ENCODE measurements at places on chromosomes 13 and 19.
A peak's percentile ranks its signal among the peaks of the same experiment; 100 is the strongest.

DNA sequence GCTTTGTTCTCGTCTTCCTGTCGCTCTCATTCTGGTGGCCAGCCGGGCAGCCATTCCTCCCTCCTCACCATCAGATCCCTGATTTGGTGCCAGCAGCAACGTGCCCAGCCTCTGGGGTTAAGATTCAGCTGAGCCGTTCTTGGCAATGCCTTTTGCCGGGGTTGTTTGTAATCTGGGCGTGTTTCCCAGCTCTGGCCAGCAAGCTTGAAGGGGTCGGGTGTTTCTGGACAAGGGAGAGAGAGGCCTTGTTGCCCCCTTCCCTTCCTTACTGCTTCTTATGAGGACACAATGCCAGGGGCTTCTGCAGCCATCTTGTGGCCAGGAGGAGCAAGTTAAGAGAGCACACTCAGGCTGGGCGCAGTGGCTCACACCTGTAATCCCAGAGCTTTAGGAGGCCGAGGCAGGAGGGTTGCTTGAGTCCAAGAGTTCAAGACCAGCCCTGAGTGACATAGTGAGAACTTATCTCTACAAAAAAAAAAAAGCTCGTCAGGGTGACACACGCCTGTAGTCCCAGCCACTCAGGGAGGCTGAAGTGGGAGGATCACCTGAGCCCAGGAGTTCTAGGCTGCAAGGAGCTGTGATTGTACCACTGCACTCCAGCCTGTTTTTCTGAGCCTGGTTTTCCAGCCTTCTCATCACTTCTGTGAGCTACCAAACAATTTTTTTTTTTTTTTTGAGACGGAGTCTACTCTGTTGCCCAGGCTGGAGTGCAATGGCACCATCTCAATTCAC is 10.7 kb upstream of the CRTC1 start:
- DNase-seq: peak; percentile 35

DNA sequence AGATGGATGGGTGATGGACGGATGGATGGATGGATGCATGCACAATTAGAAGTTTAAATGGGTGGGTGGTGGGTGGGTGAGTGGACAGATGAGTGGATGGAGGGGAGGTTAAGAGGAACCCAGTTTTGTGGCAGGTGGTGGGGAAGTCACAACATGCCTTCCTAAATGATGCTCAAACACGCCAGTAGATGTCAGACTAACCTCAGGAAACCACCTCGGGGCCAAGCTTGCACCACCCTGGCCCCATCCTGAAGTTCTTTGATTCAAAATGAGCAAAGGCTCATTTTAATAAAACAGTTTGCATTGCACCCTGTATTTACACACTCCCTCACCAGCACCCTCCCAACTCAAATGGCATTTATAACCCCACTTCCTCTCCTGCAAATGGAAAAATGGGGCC is 91.4 kb upstream of the CACNA1A start:
- DNase-seq: peak; percentile 45

DNA sequence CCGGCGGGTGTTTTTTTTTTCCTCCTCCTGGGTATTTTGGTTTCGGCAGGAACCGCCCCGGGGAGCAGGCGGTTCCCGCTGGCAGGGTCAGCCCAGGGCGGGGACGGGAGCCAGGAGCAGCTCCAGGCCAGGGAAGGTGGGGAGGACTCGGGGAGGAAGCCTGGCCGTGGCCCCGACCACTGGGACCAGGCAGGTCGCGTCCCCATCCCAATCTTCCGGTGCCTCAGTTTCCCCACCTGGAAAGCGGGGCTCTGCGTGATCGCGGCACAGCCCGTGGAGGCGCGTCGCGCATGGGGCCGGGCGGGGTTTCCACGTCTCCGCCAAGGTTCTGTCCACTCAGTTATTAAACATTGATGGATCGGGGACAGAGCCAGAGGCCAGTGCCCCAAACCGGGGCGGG is 34.8 kb downstream of the IL12RB1 start:
- DNase-seq: no peak

DNA sequence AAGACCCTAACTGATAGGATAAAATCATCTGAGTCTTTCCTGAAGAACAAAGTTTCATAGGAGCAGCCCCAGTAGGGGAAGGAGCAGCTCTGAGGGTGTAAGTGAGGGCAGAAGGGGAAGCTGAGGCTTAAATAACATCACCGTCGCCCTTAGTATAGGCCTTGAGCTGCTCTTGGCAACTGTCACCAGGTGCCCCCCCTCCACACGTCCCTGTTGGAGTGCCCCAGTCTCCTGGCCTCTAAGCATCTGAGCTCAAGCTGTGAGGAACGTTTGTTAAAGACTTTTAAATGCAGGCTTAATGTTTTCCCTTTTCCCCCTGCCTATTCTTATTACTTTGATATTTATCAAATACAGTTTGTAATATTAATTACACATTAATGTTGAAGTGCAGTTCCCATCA is 170.6 kb downstream of the ZIC5 start:
- DNase-seq: no peak

GRCh38 chr13:105165449-105166125 is 1369.9 kb downstream of the EFNB2 start:
- DNase-seq: no peak

- DNase-seq: no peak
These were observed 136.1 kb downstream of the ZDHHC20 start for GRCh38 chr13:21322988-21323387.

- DNase-seq: no peak
These were observed 322.7 kb upstream of the NBEA start for GRCh38 chr13:34619326-34619725.

DNA sequence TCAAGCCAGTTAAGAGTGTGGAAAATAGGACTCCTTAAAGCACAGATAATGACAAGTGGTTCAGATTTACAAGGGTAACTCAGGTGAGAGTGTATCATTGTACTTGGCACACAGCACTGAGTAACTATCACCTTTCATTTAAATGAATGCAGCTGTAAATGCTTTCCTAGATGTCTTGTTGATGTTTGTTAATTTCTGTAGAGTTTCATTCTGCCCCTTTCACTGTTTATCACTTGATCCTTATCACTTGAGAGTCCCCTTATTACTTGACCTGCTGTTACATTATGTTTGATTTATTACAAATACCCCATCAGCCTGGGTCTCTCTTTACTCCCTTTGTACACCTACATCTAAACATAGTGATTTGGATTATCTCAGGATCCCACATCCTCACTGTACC is 38.1 kb upstream of the ZNF527 start:
- no peak for DNase-seq

DNA sequence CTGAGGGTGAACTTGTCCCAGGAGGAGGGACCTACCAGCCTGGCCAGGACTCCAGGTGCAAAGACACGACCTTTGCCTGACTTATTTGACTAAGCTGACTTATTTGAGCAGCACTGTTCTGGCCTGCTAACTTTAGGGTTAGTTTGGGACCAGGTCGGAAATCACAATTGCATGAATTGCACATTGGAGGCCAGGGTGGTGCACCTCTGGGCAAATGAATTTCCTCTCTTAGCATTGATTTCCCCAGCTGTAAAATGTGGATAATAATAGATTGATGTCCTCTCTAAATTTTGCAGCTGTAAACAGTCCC is 1.4 kb upstream of the BST2 start:
- DNase-seq: no peak

GRCh38 chr13:73073050-73073449 is 14.2 kb downstream of the KLF5 start:
- DNase-seq: no peak

DNA sequence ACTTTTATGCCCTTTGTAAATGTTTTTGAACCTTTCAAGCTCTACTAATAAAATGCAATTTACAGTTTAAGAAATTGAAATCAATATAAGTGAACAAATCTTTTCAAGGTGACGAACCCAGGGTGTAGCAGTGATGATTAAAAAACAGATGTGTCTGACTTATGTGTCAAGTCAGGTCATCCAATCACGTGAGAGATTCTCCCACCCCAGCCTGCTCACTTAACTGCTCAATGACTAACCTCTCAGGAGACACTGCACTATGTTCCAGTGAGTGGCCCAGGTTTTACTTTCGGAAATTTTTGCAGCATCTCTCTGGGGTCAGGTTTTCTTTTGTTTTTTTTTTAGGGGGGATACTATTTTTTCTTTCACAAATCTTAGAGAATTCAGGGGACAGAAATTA is 60.7 kb downstream of the ZNF429 start:
- DNase-seq: no peak

DNA sequence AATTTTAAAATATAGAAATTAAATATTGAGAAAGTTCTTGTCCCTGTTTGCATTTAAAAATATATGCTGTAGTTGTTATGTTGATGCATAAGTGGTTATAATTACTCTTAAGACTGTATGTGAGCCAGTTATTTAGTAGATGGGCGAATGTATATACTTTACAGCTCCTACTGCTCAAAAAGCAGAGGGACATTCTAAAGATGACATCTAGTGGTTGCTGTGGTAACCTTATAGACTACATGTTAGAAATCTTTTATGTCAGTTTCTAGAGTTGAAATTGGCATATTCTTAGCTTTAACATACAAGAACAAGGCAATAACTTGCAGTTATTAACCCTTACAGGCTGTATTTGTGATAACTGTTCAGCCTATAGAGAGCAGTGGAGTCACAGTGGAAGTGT is 160.5 kb downstream of the OLFM4 start:
- no peak for DNase-seq

DNA sequence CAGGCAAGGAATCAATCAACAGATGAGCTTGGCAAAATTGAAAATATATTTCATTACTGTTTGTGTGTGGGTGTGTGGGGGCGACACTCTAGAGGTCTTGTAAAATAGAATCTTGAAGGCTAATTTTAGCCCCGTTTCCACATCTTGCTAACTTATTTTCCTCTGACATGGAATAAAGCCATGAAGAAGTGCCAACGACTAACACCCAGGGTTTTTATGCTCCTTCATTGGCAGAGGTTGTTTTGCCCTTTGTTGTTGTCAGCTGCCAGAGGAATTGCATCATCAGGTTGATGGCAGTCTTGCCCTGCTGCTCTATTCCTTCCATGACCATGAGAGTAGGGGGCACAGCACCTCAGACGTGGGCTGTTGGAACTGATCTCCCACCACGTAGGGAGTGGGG is 30.6 kb upstream of the FAM216B start:
- DNase-seq: no peak

- no peak for DNase-seq
These were observed 13.7 kb downstream of the FAM124A start for GRCh38 chr13:51235756-51236490.

DNA sequence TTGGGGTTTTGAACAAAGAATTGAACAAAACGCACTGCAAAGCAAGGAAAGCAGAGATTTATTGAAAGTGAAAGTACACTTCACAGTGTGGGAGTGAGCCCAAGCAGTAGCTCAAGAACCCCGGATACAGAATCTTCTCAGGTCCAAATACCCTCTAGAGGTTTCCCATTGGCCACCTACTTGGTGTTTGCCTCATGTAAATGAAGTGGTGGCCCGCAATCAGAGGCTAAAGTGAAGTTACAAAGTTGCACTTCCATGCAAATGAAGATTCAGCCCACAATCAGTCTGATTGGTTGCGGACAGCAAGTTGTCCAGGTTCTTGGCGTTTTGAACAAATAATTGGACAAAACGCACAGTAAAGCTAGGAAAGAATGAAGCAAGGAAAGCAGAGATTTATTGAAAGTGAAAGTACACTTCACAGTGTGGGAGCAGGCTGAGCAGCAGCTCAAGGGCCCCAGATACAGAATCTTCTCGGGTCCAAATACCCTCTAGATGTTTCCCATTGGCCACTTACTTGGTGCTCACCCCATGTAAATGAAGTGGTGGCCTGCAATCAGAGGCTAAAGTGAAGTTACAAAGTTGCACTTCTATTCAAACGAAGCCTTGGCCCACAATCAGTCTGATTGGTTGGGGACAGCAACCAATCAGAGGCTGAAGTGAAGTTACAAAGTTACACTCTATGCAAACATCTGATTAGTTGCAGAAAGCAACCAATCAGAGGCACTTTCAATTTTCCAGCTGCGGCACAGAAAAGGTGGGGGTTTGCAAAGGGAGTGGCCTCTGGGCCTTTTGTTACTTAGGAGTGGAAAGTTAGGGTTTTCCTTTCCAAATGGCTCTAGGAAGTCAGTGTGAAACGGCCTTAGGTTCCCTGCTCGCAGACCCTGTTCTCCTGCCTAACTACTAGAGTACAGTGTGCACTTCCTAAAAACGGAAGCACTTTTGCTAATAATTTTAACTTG is 4.8 kb upstream of the TM9SF2 start:
- DNase-seq: peak; percentile 6

DNA sequence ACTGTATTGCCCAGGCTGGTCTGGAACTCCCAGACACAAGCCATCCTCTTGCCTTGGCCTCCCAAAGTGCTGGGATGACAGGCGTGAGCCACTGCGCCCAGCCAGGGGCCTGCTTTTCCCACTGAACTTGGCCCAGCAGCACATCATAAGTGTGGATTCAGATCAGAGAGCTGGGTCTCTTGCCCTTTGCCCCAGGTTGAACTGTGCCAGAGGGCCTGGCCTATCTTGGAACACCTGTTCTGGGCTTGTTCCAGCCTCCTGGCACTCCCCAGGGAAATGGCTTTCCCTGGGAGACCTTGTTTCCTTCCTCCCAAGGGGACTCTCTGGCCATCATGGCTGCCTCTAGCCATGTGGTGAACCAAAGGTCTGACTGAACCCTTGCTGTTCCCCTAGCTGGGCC is 3.4 kb downstream of the CC2D1A start:
- no peak for DNase-seq

GRCh38 chr13:109345433-109345941 is 440.9 kb downstream of the IRS2 start:
- DNase-seq: peak; percentile 86

DNA sequence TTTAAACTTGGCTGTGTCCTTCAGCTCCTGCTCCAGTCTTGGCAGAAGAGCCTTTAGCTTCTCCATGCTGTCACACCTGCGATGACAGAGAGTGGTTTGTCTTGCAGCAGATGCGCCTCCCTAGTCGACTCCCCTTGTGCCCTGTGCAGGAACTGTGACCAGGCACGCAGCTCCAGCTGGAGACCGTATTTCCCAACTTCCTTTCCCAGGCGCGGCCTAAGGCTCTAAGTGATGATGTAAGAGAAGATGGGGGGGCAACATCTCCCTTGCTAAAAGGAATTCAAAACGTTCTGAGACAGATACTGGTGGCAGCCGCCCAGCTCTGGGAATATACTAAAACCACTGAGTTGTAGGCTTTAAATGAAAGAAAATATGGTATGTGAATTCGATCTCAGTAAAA is 16.3 kb downstream of the DCUN1D2 start:
- no peak for DNase-seq

DNA sequence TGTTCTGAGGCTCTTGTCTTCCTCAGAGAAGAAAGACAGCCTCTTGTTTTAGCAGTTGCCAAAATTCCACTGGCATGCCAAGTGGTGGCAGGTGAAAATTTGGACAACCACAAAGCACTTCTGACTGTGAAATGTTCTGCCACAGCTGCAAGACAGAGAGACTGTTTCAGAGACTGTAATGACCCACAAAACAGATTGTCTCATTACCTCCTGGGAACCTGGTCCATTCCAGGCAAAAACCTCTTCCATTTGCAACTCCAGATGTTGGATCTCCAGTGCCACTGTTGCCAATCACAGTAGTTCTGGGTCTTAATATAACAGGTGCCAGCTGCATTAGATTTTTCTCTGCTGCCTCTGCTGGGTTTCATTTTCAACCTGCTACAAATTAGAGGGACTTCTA is 911.5 kb downstream of the UQCRFS1 start:
- no peak for DNase-seq

DNA sequence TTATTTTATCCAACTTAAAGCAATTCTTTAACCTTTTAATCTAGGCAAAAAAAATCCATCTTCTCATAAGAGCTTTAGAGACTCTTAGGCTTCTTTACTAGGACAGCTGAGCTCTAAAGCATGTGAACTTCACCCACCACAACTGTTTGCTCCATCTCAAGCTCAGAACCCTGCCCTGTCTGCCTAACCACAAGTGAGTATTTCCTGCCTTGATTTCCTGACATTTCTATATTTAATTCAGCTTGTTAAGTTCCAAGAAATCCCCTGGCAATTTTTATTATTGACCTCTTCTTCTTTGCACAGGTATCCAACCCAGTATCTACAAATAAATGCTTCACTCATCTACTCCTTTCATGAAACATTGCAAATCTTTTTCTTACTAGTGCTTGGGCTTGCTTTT is 21.1 kb upstream of the CEACAM21 start:
- no peak for DNase-seq

Measured in astrocyte (in vitro differentiated cells and primary cell).